ENCODE measurements at places on chromosomes 12 and 14. TPM values are rescaled to one million over a fixed set of nuclear protein-coding genes. Genes with fewer than 3 reads are reported as not detected.

DNA sequence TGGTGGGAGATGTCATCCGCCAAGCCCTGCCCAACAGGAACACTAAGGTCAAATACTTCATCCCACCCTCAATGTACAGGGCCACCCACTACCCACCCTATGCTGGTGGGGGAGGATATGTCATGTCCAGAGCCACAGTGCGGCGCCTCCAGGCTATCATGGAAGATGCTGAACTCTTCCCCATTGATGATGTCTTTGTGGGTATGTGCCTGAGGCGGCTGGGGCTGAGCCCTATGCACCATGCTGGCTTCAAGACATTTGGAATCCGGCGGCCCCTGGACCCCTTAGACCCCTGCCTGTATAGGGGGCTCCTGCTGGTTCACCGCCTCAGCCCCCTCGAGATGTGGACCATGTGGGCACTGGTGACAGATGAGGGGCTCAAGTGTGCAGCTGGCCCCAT is 3.5 kb downstream of the B3GNT4 start:
- DNase-seq, result no peak

DNA sequence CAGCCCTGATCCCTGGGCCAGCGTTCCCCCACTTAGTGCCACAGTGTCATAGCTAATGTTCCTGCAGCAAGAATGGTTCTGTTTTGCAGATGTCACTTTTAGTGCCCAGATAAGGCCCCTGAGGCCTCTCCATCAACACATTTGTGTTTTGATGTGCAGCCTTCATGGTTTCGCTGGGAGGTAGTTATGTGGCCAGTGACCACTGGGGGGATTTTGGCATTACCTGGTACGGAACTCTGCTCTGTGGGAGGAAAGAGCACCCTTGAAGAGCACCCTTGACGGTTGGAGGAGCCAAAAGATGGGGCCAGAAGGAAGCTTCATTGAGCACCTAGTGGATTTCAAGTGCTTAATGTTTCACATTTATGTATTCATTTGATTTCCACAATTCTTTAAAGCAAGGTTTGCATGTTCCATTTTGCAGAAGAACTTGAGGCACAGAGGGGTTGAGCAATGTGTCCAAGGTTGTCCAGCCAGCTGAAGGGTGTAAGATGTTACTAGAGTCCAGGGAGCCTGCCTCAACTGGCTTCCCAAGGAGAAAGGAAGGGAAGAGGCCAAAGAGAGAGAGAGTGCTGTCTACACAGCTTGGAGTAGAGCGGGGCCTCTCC is 13.0 kb downstream of the SERPINA11 start:
- DNase-seq, result no peak

DNA sequence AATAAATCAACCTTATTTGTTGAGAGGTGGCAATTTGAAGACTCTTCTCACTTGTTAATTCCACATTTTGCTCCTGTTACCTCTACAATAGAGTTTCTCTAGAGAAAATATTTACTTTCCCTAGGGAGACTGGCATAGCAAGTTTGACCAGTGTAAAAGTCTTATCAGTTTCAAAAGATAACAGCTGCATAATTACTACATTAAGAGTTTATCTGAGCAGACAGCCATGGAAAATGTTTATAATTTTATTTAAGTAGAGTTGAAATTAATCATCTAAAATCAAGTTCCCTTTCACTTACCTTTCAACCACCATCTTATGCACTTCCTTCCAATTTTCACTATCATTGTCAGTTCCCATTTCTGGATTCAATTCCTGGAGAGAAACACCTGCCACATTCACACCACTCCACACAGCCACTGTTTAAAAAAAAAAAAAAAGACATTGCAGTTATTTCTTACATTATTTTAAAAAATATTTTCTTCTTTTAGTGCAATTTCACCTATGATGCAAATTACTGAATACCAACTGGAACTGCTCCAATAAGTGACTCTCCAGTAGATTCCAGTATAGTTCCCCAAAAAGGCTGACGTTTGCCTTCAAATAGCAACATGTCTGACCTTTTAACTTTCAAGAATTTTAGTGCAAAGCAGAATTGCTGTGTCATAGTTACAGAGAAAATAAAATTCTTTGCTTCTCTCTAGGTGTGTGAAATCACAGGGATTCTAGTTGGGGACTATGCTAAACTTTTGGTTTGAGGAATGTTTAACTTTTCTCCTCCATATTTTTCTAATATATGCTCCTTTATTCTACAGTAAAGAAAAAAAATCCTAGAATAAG is 19.4 kb downstream of the LDHB start:
- DNase-seq, result peak; percentile 47

DNA sequence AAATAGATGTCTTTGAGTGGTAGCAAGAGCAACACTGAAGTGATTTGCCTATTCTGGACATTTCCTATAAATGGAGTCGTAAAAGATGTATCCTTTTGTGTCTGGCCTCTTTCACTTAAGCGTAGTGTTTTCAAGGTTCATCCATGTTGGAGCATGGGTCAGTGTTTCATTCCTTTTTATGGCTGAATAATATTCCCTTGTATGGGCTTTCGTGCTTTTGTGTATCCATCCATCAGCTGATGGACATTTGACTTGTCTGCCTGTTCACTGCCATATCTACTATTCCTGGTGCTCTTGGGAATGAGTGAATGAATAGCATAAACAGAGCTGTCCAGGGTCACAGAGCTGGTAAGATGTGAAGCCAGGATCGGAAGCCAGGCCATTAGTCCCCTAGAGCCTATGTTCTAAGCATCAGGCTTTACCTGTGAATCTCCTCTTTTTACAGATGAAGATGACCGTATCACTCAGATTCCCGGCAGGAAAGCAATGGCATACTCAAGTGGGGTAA is 1.8 kb upstream of the P2RX7 start:
- no peak for DNase-seq

DNA sequence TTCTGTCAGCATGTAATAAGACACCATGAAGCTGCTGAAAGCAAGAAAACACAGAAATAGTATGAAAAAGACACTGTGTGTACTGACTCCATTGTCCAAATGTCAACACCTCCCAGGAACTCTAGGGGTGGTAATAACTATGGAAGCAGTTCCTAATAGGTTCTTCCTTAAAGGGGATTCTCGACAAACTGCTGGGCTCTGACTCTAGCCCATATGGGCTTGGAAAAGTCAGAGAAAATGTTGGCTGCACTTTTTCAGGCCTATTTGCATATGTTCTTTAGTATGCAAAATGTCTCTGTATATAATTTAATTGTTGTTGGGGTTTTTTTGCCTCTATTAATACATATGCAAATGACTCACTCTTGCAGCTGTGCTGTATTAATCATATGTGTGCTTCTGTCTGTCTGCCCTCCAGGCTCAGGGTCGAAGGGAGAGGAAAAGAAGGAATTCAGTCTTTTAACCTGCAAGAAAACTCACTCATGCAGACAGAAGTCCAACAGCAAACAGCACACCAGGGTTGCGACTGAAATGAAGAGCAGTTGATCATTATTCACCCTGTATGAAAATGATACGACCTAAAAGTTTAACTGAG is 317.6 kb downstream of the SOX5 start:
- DNase-seq, result peak; percentile 23

GRCh38 chr14:85856430-85856829 is 326.5 kb downstream of the FLRT2 start:
- no peak for DNase-seq

DNA sequence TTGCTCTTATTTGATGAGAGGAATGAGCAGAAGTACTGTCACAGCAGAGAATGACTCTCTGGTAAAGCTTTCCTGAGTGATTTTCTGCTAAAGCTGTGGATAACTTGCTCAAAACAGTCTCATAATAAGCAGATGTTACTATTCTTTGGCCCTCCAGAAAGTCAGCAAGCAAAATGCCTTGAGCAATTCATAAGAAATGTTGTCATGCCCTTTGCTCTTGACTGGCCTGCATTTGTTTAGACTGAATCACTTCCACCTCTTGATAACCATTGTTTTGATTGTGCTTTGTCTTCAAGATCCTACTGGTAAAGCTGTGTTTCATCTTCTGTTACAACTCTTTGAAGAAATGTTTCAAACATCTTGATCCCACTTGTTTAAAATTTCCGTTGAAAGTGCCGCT is 457.9 kb upstream of the FOXG1 start:
- DNase-seq, result no peak

- DNase-seq, result no peak
Observed at GRCh38 chr12:116672842-116673516, 64.9 kb downstream of the SPRING1 start.

DNA sequence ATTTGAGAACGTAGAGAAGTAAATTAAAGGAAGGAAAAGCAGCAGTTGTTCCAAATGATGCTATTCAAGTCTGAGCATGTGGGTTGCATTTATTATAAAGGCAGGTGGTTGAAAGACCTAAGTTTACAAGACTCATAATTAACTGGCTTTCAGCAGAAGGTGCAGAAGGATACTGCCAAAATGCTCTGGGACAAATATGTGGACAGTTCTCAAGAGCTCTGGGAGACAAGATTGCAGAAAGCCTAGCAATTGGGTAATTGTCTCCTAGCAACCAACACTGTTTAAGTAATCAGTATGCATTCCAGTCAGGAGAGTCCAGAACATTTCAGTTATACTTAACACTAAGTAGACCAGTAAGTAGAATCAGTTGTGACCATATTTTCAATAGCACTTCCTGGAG is 131.5 kb downstream of the GPR135 start:
- peak; percentile 95 for DNase-seq

- DNase-seq, result peak; percentile 56
Observed at GRCh38 chr12:9750276-9751203, 10.2 kb downstream of the CD69 start.

GRCh38 chr14:36659822-36660735 is 1.6 kb upstream of the PAX9 start:
- DNase-seq, result no peak

DNA sequence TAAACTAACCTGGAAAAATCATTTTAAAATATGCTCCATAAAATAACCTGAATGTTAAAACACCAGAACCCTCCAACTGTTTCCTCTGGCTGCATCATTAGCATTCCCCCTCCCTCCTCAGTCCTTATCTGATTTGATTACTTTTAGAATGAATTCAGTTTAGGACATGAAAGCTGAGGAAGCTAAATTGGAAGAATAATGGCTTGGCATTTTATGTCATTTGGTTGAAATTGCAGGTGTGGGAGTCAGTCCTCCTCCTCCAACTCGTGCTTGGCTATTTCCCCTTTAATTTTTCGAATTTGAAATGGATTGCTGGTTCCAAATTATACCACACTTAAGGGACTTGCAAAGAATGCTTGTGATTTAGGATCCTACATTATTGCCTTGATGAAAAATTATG is 473.0 kb upstream of the STXBP6 start:
- DNase-seq, result no peak

DNA sequence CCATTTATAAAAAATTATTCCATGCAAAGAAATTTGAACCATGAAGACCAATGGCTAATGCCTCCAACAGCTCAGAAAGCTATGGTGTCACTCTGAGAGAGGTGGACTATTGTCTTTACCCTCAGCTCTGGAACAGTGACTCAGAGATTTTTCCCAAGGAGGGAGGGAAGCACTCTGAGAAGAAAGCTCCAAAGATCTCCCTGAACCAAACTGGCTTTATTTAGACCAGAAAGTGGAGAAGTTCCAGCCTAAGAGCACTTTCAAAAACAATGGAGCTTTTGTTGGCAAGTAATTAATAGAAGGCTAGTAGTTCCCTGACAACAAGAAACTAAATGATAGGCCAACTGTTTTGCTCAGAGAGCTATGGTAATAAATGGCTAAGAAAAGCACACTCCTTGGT is 599.9 kb upstream of the MDGA2 start:
- no peak for DNase-seq

- DNase-seq, result no peak
Observed at GRCh38 chr14:93009471-93010129, 86.7 kb downstream of the CHGA start.

DNA sequence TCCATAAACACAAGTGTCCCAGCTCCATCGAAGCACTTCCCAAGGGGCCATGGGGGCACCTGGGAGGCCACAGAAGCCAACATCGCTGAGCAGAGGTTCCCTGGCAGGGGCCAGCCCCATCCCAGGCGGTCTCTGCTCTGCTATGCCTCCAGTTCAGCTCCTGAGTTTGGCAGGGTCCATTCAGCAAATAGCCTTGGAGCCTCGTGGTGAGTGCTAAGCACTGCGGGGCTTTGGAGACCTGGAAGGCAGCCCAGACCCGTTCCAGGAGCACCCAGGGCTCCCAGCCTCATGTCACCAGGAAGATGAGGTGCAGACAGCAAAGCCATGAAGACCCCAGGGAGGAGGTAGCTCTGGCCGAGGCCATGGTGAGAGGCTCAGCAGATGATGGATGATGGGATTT is 109.5 kb downstream of the LGMN start:
- no peak for DNase-seq

GRCh38 chr12:49288922-49289555 is 5.9 kb upstream of the PRPH start:
- DNase-seq, result no peak

DNA sequence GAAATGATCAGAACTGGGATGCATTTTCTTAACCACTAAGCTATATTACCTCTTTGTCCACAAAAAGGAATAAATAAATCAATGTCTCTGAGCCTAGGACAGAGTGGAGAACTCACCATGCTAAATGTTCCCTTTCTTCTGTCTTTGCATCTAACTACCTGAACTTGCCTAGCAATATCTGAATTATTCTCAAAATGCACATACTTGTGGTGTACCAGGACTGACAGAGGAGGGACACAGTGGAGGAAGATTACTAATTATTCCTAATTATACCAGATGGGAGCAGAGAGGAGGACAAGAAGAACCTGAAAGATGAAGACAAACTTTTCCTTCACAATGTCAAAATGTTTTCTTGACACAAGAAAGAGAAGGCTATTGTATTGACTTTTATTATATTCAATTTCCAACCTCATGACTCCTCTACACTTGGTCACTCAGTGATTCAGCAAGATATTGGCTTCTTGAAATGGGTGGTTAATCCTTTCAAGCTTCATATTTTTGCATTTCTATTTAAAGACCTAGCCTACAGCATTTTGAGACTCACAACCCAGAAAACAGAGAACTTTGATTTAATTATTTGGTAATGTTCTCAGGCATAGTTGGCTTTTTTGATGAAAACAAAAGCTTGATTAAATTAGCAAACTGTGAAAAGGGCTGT is 117.2 kb upstream of the LRFN5 start:
- no peak for DNase-seq

DNA sequence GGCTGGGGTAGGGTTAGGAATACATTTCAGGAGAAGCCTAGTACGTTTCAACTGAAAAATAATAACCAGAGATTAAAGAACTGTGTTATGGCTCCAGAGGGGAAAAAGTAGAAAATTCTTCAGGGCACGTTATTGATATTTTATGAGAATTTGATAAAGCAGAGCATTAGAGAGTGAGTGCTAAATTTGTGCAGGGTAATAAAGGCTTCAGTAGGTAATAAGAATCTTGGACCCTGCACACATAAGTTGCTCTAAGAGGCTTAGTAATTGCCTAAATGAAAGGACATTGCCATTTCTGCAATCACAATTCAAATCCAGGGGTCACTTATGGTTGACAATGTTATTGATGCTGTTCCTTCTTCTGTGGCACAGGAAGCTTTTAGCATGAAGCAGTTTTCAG is 439.4 kb upstream of the DCN start:
- DNase-seq, result no peak

Gene CATSPERB
- total RNA-seq, result not detected

Gene SERPINA4
- total RNA-seq, result not detected

Gene MYF6
- total RNA-seq, result not detected

Gene PLCZ1
- total RNA-seq, result not detected

Gene FAM222A
- under 0.01 TPM for total RNA-seq

Gene ENDOU
- total RNA-seq, result under 0.01 TPM

Gene CFL2
- total RNA-seq, result 151 TPM

Gene SMIM41
- total RNA-seq, result not detected

Gene MYO1A
- total RNA-seq, result under 0.01 TPM

Gene EPS8
- total RNA-seq, result 102 TPM

Gene MYRFL
- not detected for total RNA-seq

Gene POTEM
- not detected for total RNA-seq

Gene SLC35F4
- total RNA-seq, result not detected

Gene CLEC9A
- not detected for total RNA-seq

Gene SINHCAF
- total RNA-seq, result 43.3 TPM

Gene VCPKMT
- 2.5 TPM for total RNA-seq

Gene PTPRB
- total RNA-seq, result 6.5 TPM

All from IMR-90 (cell line).